Stimulated activated CD8-positive, alpha-beta memory T cell treated with anti-CD3 and anti-CD28 coated beads, Interleukin-7, amount 100 ng/mL, for 1 hour (primary cell): ENCODE measurements at places on chromosomes 5 and 9.

DNA sequence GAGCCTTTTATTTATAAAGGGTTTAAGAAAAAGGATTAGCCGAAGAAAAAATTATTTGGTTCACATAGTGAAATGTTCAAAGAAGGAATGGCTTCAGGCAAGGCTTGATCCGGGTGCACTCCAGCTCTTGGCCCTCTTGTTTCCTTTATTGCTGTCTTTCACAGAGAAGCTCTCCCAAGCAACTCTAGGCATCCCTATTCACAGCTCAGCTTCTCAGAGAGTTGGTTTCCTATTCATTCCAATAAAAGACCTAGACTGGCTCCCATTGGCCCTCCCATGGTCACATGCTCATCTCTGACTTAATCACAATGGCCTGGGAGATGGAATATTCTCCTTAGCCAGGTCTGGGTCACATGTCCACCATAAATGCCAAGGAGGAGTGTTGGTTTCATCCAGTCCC lies 9.4 kb upstream of the FGFR4 start:
- no peak for DNase-seq

GRCh38 chr5:137621861-137622823 lies 113.7 kb downstream of the KLHL3 start:
- DNase-seq = no peak

DNA sequence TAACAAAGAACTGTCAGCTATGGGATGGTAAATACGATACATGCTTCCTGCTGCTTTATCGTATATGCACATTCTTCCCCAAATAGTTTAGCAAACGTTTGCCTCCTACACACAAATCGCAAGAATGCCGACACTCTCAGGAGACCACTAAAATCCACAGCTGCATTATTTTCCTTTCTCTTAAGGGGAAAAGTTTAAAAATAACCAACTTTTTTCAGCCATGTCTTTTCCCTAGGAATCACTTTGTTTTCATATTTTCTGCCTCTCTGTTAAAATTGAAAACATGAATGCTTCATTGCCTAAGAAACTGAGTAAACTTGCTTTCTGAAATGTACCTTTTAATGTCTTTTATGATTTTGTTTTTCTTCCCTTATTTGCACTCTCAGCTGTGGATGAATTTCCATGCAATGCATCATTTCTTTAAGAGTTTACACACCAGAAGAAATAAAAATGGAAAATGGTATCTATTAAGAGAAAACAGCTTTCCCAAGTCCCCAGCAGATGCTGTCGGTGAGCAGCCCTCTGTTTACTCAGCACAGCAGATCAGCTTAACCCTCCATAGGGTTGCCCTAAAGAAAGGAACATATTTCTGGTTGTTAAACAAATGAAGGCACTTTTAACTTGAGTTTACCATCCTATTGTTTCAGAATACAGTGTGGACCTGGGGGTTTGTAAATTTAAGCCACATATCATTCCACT lies 66.2 kb downstream of the IZUMO3 start:
- no peak for DNase-seq

DNA sequence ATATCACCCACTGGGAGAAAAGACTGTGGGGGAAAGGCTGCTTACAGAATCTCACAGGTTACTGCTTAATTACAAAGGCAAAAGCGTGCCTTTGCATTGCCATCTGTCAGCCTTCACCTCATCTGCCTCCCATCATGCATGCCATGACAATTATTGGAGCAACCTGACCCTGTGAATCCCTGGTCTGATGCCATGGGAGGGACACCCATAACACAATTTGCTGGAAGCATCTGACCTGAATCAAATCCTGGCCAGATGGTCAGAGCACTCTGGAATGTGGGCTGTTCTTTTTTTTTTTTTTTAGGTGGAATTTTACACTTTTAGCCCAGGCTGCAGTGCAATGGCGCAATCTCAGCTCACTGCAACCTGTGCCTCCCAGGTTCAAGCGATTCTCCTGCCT lies 11.6 kb upstream of the RETREG1 start:
- DNase-seq = no peak

GRCh38 chr9:82170866-82171265 lies 182.3 kb downstream of the SPATA31D1 start:
- no peak for DNase-seq

DNA sequence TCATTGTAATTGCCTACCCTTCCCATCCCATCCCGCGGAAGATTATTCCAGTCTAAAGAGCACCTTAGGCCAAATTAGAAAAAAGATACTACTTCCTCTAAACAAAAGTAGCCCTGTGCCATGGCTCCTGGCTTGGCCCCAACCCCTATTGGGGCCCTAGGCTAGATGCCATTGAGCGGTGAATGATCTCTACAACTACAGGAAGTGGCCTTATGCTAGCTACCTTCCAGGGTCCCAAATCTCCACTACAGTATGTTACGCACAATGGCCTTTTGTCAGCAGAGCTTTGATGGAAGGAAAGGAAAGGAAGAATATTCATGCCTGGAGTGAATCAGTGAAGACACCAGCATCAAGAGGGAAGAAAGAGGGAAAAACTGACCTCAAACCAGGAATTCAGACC lies 73.3 kb upstream of the OSMR start:
- DNase-seq = no peak

DNA sequence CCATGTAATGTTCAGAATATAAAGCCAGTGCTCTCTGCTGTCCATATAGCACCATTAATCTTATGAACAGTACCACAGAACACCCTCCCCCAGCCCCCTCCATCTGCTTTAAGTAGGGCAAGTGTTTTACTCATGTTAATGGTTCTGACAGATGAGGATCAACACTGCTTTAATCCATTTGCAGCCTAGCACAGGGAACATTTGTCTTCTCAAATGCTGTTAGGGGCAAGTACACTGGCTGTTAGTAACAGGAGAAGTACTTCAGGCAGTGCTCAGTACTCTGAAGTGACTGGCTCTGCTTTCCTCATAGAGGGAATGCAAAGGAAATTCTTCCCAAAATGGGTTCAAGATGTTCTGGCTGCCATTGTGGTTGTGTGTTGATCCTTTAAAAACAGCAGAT lies 202.6 kb downstream of the DCP2 start:
- DNase-seq = no peak

DNA sequence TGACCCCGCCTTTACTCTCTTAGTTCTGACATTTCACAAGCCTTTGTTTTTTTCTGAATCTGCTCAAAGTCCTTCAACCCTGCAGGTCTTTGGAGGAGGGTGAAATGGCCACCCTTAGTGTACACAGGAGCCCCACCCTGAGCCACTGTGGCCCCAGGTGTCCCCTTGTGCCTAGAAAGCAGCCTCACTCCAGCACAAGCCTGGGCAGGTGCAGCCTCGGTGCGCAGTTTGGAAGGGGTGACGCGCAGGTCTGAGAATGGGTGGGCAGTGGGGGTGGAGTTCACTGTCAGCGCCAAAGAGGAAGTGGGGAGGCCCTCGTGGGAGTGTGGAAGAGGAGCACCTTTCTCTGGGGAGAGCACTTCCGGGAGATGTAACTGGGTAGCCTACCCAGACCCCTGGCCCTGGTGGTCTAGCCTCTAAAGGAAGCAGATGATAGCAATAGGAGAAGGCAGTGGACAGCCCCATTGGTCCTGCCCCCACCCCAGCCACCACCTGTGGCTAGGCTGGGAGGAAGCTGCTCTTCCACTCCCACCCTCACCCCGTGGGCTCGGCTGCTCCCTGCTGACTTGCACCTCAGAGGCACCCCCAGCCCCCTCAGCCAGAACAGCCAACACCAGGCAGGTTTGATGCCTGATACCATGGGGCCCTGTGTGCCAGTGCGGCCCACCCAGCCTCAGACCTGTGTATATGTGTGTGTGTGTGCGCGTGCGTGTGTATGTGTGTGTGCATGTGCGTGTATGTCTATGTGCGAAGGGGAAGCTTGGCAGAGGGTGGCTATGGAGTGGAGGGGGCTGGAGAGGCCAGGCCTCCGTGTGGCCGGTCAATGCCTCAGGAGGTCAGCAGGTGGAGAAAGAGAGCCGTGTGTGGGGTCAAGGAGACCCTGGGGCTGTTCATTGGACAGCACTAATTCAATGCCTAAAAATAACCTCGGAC lies 16.8 kb upstream of the DAB2IP start:
- DNase-seq = no peak
